ENCODE measurements at places on chromosomes 3 and 15.

GRCh38 chr15:97729270-97729669, 231.2 kb upstream of the ARRDC4 start:
- no peak for DNase-seq

GRCh38 chr15:36603987-36604386, 24.6 kb downstream of the CDIN1 start:
- peak; percentile 90 for DNase-seq

- DNase-seq = peak; percentile 25
Observed at GRCh38 chr3:124097362-124098131, 105.6 kb upstream of the ROPN1 start.

- no peak for DNase-seq
Observed at GRCh38 chr15:26453914-26454313, 319.0 kb downstream of the GABRB3 start.

DNA sequence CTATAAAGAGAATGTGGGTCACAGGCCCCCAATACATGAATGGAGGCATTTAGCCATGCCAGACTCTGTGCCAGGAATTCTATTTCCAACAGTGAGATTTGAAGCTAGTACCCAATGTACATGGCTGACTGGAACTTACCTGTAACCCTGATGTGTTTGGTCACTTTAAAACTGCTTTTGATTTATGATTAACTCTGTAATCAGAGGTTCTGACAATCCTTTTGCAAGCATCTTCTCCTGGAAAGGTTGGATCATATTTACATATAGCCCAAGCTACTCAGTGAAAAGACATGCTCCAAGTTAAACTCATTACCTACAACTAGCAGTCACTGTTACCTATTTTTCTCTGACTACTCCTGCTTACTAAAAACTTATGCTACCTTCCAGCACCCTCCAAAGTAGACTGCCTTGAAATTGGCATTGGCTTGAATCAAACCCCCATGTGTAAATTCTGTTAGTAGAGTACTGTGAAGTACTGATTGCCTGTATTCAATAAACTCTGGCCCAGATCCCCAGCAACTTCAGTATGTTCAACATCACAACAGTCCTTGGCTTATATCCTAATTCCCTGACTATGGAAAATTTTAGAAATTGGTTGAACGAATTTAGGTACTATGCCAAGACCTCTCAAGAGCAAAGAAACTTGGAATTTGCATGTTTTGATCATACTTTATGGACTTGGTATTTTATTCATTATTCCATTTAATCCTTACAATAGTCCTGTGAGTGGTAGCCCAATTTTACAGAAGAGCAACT, 665.6 kb upstream of the NECTIN3 start:
- no peak for DNase-seq

- no peak for DNase-seq
Observed at GRCh38 chr3:29331456-29332194, 50.8 kb downstream of the RBMS3 start.

- DNase-seq = no peak
Observed at GRCh38 chr3:185175370-185175987, 22.6 kb upstream of the C3orf70 start.

DNA sequence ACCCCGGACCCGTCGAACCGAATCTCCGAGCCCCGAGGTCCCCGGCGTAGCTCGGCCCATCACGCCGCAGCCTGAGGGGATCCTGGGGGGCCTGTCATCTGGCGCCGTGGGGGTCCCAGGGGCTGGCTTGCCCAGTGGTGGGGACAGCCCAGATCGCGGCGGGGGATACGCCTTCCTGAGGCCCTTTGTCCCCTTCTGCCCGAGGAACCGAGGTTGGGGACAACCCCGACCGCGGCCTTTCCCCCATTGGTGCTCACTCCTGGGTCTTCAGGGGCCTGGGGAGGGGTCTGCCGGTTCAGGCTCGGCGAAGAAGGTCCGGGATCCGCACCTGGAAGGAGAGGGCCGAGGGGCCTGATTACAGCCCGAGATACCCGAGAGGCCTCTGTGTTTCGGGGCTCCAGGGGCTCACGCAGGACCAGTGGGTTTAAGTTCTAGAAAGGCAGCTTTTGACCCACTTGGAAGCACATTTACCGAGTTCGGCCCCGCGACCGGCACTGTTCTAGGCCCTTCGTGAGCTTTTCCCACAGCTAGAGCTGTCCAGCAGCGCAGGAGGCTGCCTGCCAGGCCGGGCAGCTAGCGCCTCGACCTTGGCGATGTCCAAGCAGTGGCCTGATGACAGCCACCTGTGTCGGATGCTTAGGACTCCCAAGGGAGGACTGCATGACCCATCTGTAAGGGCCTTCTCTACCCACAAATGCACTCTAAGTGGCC, 504 bp downstream of the ABHD2 start:
- DNase-seq = no peak

- no peak for DNase-seq
Observed at GRCh38 chr3:157918402-157918801, 187.8 kb downstream of the SHOX2 start.

- no peak for DNase-seq
Observed at GRCh38 chr15:99503411-99503810, 62.4 kb upstream of the MEF2A start.

GRCh38 chr3:71281280-71281679, 302.2 kb downstream of the FOXP1 start:
- DNase-seq = no peak

GRCh38 chr3:459311-459670, 262.7 kb downstream of the CHL1 start:
- no peak for DNase-seq

DNA sequence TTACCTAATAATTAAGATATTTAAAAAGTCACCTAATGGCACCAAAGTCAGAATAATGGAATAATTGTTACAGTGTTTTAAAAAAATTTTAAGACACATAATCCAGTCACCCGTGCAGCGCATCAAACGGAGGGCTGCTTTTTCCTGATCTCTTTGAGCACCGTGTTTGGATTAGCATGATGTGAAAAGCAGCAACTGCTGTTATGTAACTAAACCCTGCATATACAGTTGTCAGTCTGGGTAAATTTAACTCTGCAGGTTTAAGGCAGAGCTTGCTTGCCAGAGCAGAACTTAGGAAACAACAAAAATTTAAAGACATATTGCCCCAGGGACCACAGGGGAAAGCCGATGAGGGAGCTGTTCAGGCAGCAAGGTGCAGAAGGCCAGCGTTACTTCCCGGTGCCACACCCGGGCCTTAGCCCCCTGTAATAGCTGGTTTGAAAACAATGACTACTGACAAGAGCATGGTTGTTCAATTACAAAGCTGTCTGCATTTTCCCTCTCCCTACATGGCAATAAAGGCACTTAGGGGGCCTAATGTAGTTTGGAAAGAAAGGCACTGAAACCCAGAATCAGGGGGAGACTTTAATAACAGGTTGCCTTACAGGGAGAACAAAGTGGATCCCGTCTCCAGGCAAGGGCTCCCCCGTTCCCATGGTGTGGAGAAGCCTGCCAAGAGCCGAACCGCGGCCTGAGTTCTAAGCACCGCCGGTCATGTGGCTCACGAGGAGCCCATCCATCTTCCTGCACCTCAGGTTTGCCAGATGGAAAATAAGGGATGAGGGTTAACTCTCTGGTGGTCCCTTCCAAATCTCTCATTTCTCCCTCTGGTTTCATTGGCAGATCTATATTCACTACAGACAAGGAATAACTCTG, 32.2 kb downstream of the RORA start:
- no peak for DNase-seq

GRCh38 chr3:75983609-75984290, 198.4 kb upstream of the ZNF717 start:
- DNase-seq = no peak

DNA sequence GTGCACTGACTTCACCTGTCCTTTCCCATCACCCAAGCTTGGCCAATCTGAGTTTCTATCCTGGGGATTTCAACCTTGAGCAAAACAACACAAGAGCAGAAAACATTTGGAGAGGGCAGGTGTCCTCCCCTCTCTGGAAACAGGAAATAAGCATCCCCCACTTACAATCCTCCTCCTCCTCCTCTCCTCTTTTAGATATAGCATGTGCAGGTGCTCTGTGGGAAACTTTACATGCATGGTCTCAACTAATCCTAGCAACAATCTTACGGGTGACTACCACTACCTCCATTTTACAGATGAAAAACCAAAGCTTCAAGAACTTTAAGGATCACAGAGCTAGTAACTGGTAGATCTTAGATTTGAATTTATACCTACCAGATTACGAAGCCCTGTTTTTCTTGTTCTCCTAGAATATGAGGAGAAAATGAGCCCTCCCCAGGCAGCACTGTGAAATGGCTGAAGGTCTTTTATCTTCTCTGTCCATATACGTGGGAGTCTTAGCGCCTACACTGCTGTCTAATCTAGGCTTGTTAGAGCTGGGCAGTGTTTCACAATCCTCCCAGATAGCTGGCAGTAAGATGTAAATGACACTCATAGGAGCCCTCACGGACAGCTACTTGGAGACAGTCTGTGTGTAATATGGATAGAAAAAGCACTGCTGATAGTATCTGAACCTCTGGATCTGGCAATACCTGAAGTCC, 301.2 kb upstream of the PROK2 start:
- no peak for DNase-seq

DNA sequence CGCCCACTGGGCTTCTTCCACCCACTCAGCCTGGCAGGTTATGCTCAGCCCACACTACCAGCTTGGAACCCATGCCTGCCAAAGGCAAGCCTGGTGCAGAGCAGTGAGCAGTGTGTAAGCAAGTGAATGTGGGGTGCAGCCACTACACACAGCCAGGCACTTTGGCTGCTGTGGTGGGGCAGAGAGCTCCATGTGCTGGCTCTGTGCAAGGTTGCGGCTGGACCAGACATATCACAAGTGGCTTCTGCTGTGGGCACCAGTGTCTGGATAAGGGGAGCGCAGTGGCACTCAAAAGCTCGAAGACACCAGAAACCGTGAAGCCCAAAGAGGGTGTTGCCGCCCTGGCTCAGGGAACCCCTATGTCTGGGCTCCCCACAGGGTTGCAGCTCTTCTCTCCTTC, 563.7 kb downstream of the SI start:
- DNase-seq = no peak

- no peak for DNase-seq
Observed at GRCh38 chr3:135084405-135084804, 289.3 kb downstream of the EPHB1 start.

GRCh38 chr15:85335193-85335942, 45.0 kb upstream of the AKAP13 start:
- no peak for DNase-seq
